ENCODE measurements at places on chromosomes 5 and 9.

DNA sequence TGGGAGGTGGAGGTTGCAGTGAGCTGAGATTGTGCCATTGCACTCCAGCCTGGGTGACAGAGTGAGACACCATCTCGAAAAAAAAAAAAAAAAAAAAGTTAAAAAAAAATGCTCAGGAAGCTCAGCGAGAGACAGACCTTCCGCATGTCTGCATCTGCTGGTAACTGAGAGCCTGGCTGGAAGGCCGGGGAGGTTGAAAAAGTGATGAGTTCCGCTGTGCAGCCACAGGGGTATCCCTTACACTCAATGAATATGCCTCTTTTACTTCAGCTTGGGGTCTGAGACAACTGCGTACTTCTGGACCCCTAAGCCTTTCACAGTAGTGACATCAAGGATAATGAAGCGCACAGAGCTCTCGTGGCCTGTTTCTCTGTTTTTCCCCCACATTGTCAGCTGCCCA lies 179.9 kb upstream of the KLF4 start:
- no peak for DNase-seq

DNA sequence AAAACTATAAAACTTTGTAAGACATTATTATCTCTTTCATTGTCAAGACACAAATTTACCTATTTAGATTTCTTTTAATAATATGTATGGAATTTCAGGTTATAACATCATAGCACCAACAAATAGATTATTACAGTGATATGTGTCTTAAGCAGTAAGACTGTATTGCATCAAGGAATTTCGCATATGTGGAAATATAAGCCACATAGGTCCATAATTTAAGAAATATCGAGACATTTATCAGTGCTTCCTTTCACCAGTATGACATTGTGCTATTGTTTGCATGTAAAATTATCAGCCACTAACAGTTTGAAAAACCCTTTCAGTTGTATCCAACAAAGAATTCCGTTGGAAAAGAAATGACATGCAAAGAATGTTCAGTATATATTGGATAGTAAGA lies 186.7 kb upstream of the RASA1 start:
- DNase-seq: no peak

- no peak for DNase-seq
Observed at GRCh38 chr5:1226839-1227581, 1.8 kb downstream of the SLC6A18 start.

DNA sequence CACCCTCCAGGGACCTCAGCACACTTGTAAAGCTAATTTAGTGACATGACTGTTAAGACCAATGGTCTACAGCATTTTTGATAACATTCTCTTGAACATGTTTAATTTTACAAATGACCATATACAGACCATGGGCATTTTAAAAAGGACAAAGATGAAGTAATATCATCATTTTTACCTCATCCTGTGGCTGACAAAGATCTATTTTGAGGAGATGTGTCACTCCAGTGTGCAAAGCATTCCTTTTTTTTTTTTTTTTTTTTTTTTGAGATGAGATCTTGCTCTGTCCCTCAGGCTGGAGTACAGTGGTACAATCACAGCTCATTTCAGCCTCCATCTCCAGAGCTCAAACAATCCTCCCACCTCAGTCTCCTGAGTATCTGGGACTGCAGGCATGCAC lies 118.2 kb upstream of the TBC1D2 start:
- DNase-seq: no peak

GRCh38 chr5:84306601-84307000 lies 78.1 kb downstream of the EDIL3 start:
- no peak for DNase-seq

- peak; percentile 70 for DNase-seq
Observed at GRCh38 chr9:27528886-27529315, 713 bp downstream of the MOB3B start.

DNA sequence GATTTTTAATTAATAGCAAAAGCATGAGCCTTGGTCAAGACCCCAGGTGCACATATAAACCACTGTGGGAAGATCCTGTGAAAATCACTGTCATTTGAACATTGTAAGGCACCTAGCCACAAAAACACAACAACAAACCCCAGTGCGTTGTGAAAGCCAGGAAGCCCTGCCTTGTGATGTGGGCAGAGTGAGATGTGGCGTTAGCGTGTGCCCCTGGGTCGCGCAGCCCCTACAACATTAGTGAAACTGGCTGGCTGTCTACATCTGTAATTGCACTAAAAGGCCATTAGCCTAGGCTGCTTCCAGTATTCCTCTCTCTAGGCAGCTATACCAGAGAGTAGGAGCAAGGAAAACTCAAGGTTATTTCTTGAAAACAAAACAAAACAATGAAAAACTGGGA lies 21.1 kb upstream of the PDZD2 start:
- no peak for DNase-seq

DNA sequence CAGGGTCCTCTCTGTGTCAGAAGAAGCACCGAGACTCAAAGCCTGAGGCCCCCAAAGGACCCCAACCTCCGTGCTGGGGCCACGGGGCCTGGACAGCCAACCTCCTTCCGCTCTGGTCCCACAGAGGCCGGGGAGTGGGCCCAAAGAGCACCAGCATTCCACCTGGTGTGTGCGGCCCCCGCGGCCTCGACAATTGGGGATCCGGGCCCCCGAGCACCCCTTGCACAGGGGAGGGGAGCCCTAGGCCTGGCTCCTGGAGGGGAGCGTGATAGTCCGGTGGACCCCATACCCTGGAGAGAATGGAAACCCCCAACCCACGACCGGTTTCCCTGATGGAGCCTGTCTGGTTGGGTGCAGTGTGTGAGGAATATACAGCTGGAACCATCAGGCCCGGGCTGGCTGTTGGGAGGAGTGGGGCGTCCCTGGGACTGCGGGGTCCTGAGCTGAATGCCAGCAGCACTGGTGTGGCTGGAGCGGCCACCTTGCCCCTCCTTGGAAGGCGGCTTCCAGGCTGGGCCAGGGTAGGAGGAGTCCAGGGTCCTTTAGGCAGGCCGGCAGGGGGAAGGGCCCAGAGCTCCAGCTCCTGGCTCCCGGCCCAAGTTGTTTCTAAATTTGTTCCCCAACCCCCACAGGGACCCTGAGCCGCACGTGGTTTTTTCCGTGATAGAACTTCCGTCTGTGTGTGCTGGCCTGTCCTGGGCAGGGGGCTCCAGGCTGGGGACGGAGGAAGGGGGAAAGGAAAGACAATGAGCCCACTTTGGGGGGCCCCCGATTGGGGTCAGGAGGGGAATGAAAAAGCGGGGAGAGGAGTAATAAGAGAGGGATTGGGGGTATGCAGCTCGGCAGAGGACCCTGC lies 825 bp upstream of the TOR4A start:
- DNase-seq: peak; percentile 66

DNA sequence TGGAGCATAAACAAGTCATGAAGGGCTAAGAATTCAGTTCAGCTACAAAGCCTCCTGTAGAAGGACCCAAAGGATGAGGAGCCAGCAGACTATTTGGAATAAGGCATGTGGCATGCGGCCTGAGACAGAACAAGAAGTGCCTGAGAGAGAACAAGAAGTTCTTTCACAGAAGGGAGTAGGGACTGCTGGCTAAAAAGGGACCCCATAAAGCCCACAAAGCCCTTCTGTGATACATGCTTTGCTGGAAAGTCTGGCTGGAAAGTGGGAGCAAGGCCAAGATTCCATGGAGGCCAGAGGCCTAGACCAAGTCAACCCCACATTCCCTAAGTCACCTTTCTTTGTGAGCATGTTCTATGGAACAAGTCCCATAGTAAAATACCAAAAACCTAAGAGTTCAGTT lies 35.9 kb upstream of the UBAP2 start:
- no peak for DNase-seq

DNA sequence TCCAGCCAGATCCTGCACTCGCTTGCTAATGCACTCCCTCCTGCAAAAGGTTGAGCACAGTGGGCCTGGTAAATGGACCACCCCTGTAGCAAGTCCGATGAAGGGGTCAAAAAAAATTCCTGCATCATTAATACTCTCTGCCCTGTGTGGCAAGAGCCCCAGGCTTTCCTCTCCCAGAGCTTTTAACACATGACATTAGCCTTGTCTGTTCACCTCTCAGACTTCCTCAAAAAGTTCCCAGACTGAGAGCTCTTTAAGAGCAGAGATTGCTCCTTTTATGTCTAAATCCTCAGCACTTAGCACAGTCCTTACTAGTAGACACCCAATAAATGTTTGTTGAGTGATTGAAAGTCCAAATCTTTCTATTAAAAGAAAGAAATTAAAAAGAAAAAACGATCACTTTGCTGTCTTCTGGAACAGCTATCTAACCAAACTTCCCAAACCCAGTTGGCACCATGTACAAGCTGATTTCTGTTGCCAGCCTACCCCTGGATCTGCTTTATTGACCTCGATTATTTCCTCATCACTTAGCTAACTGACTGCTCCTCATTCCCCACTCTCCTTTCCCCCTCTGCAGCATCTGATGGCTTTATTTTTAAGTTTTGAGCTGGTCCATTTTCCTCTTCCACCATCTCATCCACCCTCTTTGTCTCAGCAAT lies 209.8 kb downstream of the ENC1 start:
- no peak for DNase-seq

All from erythroblast (primary cell).